Stimulated activated CD8-positive, alpha-beta memory T cell treated with anti-CD3 and anti-CD28 coated beads, Interleukin-15, amount 100 ng/mL, for 4 hours (primary cell): ENCODE measurements at places on chromosomes 16 and 17.

GRCh38 chr16:84714028-84714427 is 14.2 kb downstream of the USP10 start:
- DNase-seq, result no peak

GRCh38 chr17:28416703-28417311 is 10.8 kb upstream of the SLC46A1 start:
- peak; percentile 20 for DNase-seq

DNA sequence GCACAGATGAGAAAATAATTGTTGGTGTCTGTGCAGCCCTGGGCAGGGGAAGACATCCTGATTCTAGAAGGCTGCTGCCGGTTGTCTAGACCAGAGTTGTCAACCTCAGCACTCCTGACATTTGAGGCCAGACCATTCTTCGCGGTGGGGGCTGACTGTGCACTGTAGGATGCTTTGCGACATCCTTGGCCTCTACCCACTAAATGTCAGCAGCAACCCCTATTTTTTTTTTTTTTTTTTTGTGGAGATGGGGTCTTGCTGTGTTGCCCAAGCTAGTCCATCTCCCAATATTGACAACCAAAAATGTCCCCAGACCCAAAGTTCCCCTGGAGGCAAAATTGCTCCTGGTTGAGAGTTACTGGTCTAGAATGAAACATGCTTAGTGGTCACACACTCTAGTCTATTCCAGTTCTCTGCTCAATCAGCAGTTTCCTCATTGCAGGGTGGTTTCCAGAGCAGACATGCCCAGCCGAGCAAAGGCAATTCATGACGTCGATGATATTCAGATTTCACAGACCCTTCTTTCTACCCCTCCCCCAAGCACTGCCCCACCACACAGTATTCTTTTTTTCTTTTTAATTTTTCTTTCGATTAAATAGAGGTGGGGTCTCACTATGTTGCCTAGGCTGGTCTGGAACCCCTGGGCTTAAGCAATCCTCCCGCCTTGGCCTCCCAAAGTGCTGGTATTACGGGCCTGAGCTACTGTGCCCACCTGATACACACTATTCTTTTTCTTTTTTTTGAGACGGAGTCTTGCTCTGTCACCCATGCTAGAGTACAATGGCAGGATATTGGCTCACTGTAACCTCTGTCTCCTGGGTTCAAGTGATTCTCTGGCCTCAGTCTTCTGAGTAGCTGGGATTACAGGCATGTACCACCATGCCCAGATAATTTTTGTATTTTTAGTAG is 9.0 kb downstream of the C17orf99 start:
- DNase-seq, result no peak

- DNase-seq, result no peak
Observed at GRCh38 chr16:49516382-49517036, 142.9 kb downstream of the C16orf78 start.

- DNase-seq, result no peak
Observed at GRCh38 chr17:59254742-59255141, 34.4 kb downstream of the GDPD1 start.

DNA sequence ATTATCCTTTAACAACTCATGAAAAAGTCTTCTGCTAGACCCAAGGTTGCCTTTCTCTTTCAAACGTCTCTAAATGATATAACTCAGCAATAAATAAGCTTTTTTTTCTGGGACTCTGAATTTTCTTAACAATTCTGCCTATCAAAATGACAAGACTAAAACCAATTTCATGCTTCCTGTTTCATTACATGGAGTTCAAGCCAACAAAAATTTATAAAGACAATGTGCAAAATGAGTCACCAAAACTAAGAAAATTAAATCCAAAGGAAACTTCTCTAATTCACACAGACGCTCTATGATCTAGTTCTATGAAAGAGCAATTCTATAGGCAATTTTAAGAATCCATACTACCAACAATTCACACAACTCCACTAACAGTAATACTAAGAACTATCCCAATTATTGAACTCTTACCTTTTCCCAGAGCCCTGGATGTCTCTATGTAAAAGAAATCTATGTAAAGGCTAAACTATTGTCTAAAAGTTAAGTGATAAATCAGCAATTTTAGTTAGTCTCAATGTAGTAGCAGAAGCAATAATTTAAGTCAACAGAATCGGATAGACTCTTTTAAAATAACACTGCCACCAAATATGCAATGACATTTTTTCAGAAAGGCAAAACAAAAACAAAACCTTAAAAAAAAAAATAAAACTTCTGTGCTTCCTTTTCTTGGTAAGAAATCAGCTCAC is 44.2 kb downstream of the ZZEF1 start:
- DNase-seq, result no peak

- DNase-seq, result no peak
Observed at GRCh38 chr16:49491771-49492761, 118.5 kb downstream of the C16orf78 start.

DNA sequence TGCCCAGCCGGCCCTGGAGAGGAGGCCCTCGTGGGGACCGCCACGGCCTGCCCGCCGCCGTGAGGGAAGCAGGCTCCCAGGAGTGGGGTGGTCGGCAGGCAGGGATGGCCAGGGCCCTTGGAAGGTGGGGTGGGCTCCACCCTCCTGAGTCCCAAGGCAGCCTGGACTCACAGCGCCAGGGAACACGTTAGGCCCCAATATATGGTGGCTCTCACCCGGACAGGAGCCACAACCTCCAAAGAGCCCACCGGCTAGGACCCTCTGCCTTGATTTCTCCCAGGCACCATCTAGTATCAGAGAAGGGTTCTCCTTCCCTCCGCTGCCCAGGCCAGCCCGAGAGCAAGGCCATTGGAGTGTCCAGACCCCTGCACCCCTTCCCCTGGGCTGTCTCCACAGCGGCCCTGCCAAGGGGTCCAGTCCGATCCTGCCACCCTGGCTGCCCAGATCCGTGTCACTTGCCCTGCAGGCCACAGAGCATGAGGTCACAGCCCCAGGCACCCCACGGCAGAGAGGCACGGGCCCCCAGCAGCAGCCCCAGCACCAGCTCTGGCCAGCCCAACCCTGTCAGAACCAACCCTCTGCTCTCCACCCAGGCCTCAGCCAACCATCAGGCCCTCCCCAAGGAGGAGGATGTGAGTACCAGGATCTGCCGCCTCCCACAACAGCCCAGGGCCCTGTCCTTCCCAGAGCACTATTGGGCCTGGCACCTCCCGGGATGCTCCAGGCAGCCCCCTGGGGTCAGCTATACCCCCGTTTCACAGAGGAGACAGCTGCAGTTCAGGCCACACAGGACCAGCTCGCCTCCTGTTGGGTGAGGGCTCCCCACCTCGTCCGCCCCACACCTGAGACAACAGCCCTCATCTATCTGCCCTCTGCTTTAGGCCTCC is 1.1 kb upstream of the AXIN1 start:
- DNase-seq, result no peak

DNA sequence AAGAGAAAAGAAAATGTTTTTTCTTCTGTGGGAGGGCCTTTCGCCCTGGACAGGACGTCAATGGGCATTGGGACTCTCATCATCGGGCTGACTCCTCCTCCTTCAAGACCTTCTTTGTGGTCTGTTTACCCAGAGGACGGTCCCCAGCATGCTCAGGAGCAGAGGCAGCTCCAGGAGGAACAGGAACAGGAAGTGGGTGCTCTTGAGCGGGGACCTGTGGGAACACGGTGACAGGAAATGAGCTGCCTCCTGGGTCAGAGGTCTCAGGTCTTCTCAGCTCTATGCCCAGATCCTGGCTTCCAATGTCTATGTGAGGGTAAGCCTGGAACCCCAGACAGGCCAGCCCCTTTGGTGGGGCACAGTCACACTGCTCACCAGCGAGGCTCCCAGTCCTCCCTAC is 12.2 kb downstream of the CD300LD start:
- no peak for DNase-seq
